Left lung (tissue), 14 donors: ENCODE measurements at places on chromosomes 7 and 10. TPM values are rescaled to one million over a fixed set of nuclear protein-coding genes. Genes with fewer than 3 reads are reported as not detected.

- DNase-seq = no peak
These were observed 115.7 kb downstream of the TPK1 start for GRCh38 chr7:144720149-144720548.

Gene GRM8
- polyA plus RNA-seq = 0.45 TPM

- no peak for DNase-seq
These were observed 142.7 kb downstream of the KMT2E start for GRCh38 chr7:105156731-105157130.

DNA sequence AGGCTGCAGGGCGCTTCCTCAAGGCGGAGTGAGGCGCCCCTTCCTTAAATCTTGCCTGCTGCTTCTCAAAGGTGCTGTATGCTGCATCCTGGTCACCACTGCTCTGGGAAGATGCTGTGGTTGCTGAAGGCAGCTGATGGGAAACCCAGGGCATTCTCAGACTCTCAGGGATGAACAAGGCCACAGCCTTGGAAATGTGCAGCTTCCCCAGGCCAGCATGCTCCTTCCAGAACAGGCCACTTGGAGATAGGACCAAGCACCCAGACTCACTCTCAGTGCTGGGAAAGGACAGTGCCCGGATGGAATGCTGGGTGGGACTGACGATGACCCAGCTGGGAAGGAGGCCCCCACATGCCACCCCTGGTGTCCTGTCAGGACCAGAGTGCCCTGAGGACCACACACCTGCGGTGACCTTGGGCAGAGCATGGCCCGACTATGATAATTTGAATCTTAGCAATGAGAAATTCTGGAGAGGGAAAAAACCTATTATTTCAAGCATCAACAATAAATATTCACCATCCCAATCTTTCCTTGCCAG lies 235.5 kb downstream of the TNS3 start:
- DNase-seq = no peak

DNA sequence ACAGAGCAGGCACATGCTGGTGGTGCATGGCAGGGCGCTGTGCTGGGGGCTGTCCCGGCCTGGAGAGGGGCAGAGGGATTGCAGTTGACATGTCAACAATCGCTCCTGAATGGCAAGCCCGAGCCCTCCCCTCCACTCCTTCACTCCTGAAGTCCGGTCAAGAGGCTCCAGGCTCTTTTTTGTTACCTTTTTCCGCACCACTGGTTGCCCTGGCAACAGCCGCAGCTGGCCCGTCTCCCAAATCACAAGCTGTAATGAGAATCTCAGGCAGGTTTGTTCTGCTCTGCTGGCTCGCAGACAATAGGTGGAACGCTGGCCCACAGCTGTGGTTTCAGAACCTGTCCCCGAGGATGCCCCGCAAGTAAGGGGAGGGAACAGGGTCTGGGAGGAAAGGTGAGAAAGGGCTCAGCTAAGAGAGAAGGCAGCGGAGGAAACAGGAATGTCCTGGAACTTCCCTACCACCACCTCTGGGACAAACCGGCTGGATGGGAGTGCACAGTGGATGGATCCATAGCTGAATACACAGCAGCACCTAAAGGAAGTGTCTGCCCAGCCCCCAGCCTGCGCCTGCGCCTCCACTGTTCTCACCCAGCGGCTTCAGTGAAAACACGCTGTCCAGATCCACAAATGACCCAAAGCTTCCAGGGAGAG lies 58.9 kb downstream of the CALML3 start:
- DNase-seq = peak; percentile 82
